Vagina (tissue), 2 donors: ENCODE measurements at places on chromosomes 5 and 9. TPM values are rescaled to one million over a fixed set of nuclear protein-coding genes. Genes with fewer than 3 reads are reported as not detected.
A peak's percentile ranks its signal among the peaks of the same experiment; 100 is the strongest.

DNA sequence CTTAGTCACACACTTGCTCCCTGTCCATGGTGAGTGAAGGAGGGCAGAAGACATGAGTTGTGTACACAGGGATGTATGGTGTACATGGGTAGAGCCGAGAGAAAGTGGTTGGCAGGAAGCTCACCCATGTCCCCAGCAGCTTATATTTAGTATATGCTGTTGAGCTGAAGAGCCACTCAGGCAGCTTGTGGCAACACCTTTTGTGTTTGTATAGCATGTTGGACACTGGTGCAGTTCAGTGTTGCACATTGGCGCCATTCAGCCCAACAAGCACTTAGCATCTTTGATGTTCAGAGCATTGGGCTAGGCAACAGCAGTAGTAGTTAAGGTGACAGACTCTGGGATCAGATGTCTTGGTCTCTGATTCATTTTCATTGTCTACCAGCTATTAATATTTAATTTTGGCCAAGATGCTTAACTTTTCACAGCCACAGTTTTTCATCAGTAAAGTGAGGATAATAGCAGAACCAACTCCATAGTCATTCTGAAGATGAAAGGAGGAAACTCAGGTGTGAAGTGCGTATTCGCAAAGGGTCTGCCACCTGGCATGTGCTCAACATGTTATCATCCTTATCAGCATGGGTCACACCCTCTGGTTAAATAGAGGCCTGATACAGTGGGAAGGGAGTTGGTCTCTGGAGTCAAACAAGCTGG is 184.8 kb downstream of the NR3C1 start:
- H3K27ac ChIP-seq = no peak overlapping the region
- H3K4me1 ChIP-seq = peaks cover 2% of the 10 kb centered on the region
- peaks cover 5% of the 10 kb centered on the region for H3K36me3 ChIP-seq
- H3K27me3 ChIP-seq = no peaks in the 10 kb centered on the region
- no peak for DNase-seq

- DNase-seq = no peak
- H3K36me3 ChIP-seq = no peaks in the 10 kb centered on the region
- H3K4me3 ChIP-seq = no peak overlapping the region
- H3K27ac ChIP-seq = no peak overlapping the region
- H3K4me1 ChIP-seq = no peaks in the 10 kb centered on the region
These were observed 205.0 kb upstream of the PRDM9 start for GRCh38 chr5:23302438-23302837.

DNA sequence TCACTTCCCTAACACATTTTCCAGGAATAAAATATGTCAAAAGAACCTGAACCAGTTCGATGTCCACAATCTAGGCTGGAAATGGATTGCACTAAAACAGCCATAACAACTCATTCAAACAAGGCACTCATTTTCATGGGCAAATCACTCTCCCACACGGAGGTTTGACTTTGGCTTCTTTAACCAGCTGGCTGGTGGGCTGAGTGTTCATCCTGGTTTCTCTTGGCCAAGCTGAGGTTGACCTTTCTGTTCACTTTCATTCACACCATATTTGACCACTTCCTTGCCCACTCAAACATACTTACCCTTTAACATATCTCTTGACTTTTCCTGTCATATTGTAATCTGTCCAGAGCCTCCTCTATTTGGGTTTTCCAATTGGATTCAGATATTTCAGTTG is 5.4 kb downstream of the IL7R start:
- H3K27ac ChIP-seq = no peak overlapping the region
- H3K4me1 ChIP-seq = no peaks in the 10 kb centered on the region
- no peaks in the 10 kb centered on the region for H3K27me3 ChIP-seq
- no peak for DNase-seq

DNA sequence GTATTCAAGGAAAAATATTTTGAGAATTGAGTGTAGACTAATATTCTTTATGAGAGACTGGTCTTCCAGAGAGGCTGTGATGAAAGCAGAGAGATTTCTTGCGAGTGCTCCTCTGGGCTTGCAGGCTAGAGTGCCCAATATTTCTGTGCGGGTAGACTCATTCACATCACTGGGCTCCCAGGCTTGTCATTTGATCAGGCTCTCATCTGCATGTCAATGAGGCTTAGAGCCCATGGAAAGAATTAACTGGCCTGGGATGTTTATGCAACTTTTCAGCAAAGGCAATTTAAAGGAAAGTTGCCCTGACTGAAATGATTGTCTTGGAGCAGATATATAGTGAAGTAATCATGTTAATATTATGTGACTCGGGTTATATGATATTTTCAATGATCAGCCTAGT is 42.3 kb downstream of the SNCAIP start:
- no peaks in the 10 kb centered on the region for H3K36me3 ChIP-seq
- no peak overlapping the region for H3K4me3 ChIP-seq
- no peak overlapping the region for H3K27ac ChIP-seq

- H3K27me3 ChIP-seq = no peaks in the 10 kb centered on the region
- peak overlapping the region; percentile 99 for H3K27ac ChIP-seq
- peak overlapping the region; percentile 73 for H3K4me3 ChIP-seq
- no peak for DNase-seq
- no peaks in the 10 kb centered on the region for H3K36me3 ChIP-seq
- peaks cover 77% of the 10 kb centered on the region for H3K4me1 ChIP-seq
These were observed 3.9 kb upstream of the MGAT1 start for GRCh38 chr5:180806351-180807011.

The PROB1 gene
- total RNA-seq = 2.5 TPM

The LPAR1 gene
- 83.0 TPM for total RNA-seq

- H3K4me1 ChIP-seq = no peaks in the 10 kb centered on the region
- H3K36me3 ChIP-seq = no peaks in the 10 kb centered on the region
These were observed 129.3 kb upstream of the SLC44A1 start for GRCh38 chr9:105114964-105115728.

The SH3GL2 gene
- total RNA-seq = not detected

The ZNF658 gene
- total RNA-seq = 2.7 TPM

The HEXB gene
- 118 TPM for total RNA-seq

The ZNF300 gene
- 2.7 TPM for total RNA-seq

DNA sequence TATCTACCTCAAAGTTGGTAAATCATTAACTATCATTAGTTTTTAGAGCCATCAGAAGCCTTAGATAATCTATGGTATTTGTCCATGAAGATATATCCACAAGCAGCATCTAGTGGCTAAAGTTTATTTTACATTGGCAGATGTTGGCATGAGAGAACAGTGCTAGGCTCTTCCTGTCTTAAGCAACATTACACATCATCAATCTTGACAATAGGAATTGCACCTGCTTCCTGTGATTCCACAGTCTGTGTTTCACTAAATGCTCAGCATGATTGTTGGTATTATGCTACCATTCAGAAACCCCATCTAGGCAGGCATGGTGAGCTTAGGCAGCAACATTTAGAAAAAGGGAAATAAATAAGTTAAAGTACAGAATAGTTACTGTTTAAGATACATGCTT is 246.6 kb downstream of the SLCO4C1 start:
- no peak for DNase-seq
- no peaks in the 10 kb centered on the region for H3K27me3 ChIP-seq
- H3K27ac ChIP-seq = no peak overlapping the region
- no peak overlapping the region for H3K4me3 ChIP-seq

- no peaks in the 10 kb centered on the region for H3K27me3 ChIP-seq
- no peaks in the 10 kb centered on the region for H3K36me3 ChIP-seq
- H3K4me3 ChIP-seq = no peak overlapping the region
- no peak for DNase-seq
- H3K4me1 ChIP-seq = no peaks in the 10 kb centered on the region
These were observed 110.9 kb downstream of the MACIR start for GRCh38 chr5:103369125-103370120.

- no peak overlapping the region for H3K4me3 ChIP-seq
- H3K27me3 ChIP-seq = no peaks in the 10 kb centered on the region
- no peak for DNase-seq
These were observed 90.1 kb downstream of the NR3C1 start for GRCh38 chr5:143313298-143313852.

DNA sequence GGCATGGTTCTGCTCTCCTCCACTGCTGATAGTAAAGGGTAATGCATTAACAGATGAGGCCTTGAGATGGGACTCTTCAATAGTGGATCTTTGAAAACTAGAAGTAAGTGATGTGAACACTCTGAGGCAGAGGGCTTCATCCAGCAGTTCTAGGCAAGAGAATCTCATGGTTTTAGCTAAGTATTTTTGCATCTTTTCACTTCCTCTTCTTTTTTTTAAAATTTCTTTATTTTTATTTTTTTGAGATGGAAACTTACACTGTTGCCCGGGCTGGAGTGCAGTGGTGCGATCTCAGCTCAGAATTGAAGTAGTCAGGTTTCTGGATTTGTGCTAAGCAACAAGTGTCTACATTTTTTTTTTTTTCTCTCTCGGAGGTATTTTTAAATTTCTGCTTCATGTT is 101.9 kb downstream of the MTRR start:
- DNase-seq = no peak
- H3K27ac ChIP-seq = no peak overlapping the region
- H3K4me1 ChIP-seq = no peaks in the 10 kb centered on the region

The NEUROG1 gene
- total RNA-seq = not detected

DNA sequence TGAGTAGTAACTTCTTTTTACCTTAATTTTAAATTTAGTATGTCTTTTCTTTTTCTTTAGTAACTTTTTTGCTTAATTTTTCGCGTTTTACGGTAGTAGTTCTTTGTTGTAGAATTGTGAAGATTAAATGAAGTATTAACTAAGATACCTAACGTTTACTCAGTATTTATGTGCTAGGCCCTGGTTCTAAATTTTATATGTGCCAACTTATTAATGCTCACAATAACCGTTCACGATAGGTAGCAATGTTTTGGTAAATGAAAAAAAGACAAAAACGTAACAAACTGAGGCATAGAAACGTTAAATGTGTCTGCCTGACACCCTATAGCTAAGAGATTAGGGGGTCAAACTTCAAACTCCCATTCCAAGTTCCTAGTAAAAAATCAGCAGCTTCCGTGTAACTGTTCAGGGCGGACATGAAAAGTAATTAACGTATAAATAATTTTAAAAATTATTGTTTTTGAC is 1.2 kb downstream of the MRPS30 start:
- DNase-seq = no peak
- H3K36me3 ChIP-seq = peaks cover 24% of the 10 kb centered on the region
- H3K4me3 ChIP-seq = peak overlapping the region; percentile 99
- peaks cover 36% of the 10 kb centered on the region for H3K4me1 ChIP-seq

DNA sequence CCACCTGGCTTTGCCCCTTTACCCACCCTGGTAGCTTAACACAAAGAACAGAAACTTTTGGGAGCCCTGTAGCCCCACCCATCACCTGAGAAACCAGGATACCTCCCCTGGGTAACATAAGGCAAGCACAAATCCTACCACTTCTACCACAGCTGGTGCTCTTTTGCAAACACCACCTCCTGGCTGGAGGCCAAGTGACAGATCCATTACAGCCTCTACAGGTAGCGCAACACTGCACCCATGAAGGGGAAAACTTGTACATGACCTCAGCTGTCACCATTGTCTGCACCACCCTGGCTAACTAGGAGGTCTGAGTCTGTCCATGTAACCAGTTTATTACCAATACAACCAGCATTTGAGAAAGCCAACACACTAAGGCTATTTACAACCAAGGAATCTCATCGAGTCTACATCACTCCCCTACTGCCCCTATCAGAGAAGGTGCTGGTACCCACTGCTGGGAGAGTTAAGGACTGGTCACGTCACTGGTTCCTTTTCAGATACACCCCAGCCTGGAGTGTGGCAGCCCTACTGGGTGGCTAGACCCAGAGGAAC is 128.6 kb downstream of the PJA2 start:
- H3K27me3 ChIP-seq = no peaks in the 10 kb centered on the region
- DNase-seq = no peak
- H3K36me3 ChIP-seq = no peaks in the 10 kb centered on the region
- H3K27ac ChIP-seq = no peak overlapping the region
- no peak overlapping the region for H3K4me3 ChIP-seq
- H3K4me1 ChIP-seq = no peaks in the 10 kb centered on the region

The ADGRV1 gene
- total RNA-seq = 10.6 TPM

- no peaks in the 10 kb centered on the region for H3K4me1 ChIP-seq
- no peaks in the 10 kb centered on the region for H3K27me3 ChIP-seq
- H3K4me3 ChIP-seq = no peak overlapping the region
- no peak overlapping the region for H3K27ac ChIP-seq
- H3K36me3 ChIP-seq = no peaks in the 10 kb centered on the region
- no peak for DNase-seq
These were observed 89.8 kb downstream of the PSAT1 start for GRCh38 chr9:78386773-78387172.

GRCh38 chr5:159531554-159532105 is 201.3 kb upstream of the IL12B start:
- no peaks in the 10 kb centered on the region for H3K36me3 ChIP-seq
- no peak for DNase-seq
- H3K4me1 ChIP-seq = no peaks in the 10 kb centered on the region
- no peaks in the 10 kb centered on the region for H3K27me3 ChIP-seq
- no peak overlapping the region for H3K27ac ChIP-seq

- DNase-seq = no peak
- peaks cover 37% of the 10 kb centered on the region for H3K4me1 ChIP-seq
- H3K36me3 ChIP-seq = no peaks in the 10 kb centered on the region
- H3K27me3 ChIP-seq = no peaks in the 10 kb centered on the region
- H3K27ac ChIP-seq = no peak overlapping the region
These were observed 150.6 kb downstream of the ERCC6L2 start for GRCh38 chr9:96025995-96026602.

DNA sequence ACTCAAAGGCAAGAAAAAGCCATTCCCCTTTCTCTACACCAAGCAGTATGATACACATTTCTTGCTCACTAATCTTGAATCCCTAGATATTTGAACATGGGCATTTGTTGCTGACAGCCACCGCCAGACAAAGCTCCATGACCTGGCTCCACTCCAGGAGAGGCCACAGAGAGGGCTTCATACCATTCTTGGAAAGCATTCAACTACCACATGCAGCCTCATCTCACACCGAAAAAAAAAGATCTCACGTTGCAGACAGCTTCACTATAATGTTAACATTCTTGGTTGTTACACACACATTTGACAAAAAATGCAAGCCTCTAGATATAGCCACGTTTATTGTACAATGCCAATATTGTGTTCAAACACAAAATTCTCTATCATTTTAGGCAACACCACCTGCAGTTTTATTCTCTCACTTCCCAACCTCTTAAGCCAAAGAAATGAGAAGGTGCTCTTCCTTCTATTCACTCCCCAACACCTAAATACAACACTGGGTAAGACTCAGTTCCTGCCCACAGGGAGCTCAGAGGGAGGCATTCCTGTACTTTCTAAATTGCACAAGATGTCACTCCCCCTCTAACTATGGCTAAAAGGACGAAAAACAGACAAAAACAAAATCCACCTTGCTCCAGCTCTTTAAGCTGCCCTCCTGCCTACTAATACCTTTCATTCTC is 222.4 kb downstream of the TSSK1B start:
- H3K36me3 ChIP-seq = no peaks in the 10 kb centered on the region
- H3K4me3 ChIP-seq = no peak overlapping the region
- no peak overlapping the region for H3K27ac ChIP-seq
- H3K27me3 ChIP-seq = no peaks in the 10 kb centered on the region
- DNase-seq = no peak

DNA sequence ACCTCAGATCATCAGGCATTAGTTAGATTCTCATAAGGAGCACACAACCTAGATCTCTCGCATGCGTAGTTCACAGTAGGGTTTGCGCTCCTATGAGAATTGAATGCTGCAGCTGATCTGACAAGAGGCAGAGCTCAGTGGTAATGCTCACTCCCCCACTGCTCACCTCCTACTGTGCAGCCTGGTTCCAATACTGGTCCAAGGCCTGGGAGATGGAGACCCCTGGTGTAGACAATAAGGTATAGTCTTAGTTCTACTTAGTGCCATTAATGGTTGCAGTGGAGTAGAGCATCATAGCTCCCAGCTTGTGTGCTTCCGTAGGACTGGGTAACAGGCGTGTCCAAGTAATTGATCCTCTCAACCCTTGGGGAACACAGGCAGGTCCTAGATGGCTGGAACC is 70.4 kb upstream of the ANKRD55 start:
- no peak overlapping the region for H3K27ac ChIP-seq
- peaks cover 6% of the 10 kb centered on the region for H3K4me1 ChIP-seq
- no peak for DNase-seq
- no peak overlapping the region for H3K4me3 ChIP-seq
